AG04449 (cell line): ENCODE measurements at places on chromosomes 12 and 14.
A peak's percentile ranks its signal among the peaks of the same experiment; 100 is the strongest.

DNA sequence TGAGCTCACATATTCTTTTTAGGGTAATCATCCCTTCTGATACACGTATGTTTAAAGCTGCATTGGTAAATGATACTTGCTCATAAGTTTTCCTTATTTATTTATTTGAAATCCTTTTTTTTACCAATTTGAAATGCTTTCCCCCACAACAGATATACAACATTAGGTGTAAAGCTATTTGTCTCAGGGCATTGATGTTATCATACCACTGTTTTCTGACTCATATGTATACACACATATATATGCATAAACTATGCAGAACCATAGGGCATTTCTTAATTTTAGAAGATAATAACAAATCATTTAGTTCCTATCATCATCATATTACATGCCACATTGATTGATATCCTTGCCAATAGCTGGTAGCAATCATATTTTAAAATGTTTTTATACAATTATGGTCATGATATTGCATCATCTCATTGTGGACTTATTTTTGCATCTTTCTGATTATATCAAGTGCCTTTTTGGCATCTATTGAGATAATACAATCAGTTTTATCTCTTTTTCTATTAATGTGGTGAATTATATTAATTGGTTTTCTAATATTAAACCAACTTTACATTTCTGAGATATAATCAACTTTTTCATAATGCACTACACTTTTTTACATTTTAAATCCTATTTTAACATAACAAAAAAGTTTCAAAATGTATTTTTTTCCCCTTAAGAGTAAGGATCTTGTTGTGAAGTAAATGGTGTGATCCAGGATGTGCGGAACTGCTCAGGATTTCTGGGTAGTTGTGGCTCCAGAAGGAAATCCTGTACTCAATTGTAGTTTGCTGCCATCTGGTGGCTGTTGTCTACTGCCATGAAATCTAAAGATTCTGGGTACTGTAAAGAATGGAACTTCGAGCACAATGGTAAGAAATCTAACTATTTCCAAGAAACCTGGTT, 16.7 kb downstream of the OR9K2 start:
- DNase-seq, result no peak

GRCh38 chr14:72621387-72622065, 272.4 kb downstream of the DPF3 start:
- DNase-seq, result no peak

DNA sequence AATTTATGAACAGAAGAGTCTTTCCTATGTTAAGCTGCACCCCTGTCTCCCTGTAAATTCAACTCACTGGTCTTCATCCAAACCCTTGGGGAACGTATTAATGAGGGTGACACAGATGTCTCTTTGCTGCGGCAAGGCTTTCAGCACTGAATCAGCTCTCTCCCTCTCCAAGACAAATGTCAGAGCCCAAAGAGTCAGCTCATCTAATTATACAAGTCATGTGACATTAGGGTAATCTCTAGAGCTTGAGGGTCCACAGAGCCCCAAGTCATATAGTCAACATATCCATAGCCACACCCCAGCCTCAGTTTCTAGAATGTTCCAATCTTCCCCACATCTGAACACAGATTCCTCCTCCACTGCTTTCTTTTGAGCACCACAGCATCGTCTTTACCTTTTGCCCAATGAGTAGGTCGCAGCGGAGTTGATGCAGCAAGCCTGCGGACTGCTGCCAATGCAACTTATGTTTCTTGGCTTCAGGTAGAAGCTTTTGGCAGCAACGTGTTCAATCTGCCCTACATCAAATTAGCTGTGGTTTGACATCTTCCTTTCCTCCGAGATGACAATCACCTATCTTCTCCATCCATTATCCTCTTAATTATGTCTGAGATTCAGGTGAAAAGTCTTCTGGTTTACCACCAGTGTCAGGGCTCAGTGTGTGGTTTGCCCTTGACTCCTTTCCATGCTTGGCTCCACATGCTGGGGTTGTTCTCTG, 5.3 kb downstream of the BATF start:
- no peak for DNase-seq

DNA sequence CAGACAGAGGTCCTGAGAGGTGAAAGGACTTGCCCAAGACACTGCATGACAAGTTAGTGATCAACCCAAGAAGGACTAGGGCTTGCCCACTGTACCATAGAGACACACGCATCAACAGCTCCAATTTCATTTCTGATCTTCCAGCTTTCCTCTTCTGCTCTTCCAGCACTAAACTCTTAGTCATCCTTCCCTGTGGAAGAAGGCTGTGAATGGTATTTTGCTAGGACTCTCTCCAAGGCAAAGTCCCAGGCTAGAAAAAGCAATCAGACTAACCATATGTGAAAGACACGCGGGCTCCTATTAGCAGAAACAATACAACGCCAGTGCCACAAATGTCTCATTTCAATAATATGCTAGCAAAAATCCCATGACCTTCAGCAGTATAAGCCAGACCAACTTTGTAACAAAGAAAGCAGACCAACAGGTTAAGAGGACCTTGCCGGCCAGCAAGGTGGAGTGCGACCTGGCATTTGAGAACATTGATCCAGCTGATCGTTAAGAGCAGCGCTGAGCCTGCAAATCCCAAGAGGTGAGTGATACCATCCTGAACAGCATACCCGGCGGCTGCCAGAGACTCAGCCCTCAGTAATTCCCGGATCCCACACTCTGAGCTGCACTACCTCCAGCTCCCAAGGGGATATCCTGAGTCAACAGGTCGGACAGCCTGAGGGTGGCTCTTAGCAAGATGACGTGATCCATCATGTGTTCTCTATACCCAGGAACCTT, 132.5 kb downstream of the FOXN3 start:
- DNase-seq, result no peak

- DNase-seq, result peak; percentile 99
Observed at GRCh38 chr14:54773171-54774006, 129.2 kb downstream of the GCH1 start.

GRCh38 chr12:32032205-32032810, 73.1 kb downstream of the RESF1 start:
- no peak for DNase-seq

DNA sequence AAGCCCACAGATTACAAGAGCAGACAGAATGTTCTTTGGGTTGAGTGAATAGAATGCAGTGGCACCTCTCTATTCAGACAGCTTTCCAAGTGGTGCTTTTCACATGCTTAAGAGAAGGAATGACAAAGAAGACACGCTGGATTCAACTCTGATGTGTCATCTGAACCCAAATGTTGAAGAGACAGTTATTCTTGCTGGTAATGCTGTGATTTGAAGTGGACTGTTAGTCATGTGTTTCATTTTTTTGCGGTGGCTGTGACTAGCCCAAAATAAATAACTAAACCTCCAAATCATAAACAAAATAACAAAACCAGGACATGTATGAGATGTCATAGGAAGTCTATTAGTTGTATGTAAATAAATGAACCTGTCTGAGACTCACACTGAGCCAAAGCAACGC, 391.8 kb upstream of the PRICKLE1 start:
- no peak for DNase-seq

- no peak for DNase-seq
Observed at GRCh38 chr14:99516871-99517642, 35.8 kb downstream of the CCNK start.

DNA sequence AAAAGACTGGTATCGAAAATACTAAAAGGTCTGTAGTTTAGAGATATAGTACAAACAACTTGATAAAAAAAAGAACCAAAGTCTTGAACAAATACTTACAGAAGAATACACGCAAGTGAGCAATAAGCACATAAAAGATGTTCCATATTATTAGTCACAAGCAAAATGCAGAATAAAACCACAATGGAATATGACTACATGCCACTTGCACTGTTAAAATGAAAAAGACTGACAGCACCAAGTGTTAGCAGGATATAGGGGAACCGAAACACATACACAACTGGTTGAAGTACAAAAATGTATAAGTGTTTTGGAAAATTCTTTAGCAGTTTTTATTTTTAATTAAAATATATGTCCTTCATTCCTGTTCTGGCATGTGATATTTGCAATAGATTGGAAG, 3.6 kb downstream of the CLEC2A start:
- DNase-seq, result no peak

- DNase-seq, result no peak
Observed at GRCh38 chr14:51323492-51323891, 83.4 kb downstream of the TMX1 start.

- no peak for DNase-seq
Observed at GRCh38 chr12:25557830-25558436, 4.8 kb upstream of the LMNTD1 start.

DNA sequence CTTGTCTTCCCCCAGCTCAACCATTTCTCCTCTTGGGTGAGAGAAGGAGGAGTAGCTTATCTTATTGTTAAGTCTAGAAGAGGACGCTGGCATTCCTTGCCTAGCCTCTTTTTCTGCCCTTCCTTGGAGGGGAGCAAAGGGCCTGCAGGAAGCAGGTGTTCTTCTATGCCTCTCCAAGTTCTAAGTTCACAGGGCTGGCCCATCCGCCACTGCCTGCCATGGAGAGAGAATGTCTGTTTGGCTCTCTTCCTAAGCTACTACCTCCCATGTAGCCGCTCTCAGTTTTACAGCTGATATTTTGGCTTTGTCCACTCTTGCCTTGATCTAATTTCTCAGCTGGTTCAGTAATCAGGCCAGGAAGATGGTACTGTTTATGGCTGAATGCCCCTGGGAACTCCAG, 201.2 kb downstream of the NTF3 start:
- no peak for DNase-seq

- DNase-seq, result no peak
Observed at GRCh38 chr14:84282618-84283017, 1247.3 kb upstream of the FLRT2 start.

GRCh38 chr12:52166672-52167071, 25.1 kb downstream of the KRT80 start:
- DNase-seq, result no peak

- DNase-seq, result no peak
Observed at GRCh38 chr12:71061451-71061850, 96.3 kb downstream of the TSPAN8 start.

DNA sequence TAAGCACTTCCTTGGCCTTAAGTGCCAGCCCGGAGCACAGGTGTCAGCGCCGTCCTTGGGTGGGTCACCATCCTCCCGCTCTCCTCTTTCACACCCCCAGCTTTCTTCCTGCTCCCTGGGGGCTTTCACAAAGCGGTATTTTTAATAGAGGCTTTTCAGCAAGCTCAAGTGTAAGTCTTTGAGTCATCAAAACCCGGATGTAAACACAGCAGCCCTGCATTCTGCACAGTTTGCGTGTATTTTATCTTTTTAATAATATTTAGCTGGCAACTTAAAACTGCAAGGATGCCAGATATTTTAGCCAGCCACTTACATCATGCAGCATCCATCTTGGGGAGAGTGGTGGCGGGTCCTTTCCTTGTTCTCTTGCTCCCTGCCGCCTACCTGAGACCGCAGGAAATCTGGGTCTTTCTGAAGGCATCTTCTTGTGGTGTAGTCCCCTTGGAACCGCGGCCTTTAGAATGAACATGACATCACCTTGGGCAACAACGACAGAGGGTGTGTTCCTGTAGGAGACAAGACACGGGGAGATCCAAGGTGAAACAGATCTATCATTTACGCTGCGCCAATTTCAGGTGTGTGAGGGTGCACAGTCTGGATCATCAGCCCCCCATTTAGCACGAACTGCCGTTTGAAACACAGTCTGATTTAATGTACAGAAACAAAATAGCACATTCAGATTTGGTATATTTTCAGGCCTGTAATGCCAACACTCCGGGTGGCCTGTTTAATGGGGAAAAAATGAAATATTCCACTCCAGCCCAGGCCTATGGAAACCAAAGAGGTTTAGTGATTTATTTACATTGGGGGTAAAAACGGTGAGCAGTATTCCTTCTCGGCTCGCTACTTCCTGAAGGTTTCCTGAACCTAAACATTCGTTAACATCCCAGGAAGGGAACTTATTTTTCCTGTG, 12.5 kb upstream of the IRF2BPL start:
- no peak for DNase-seq

GRCh38 chr12:47816403-47817271, 3.1 kb downstream of the HDAC7 start:
- DNase-seq, result no peak

- no peak for DNase-seq
Observed at GRCh38 chr14:87034680-87035079, 958.3 kb downstream of the GALC start.

DNA sequence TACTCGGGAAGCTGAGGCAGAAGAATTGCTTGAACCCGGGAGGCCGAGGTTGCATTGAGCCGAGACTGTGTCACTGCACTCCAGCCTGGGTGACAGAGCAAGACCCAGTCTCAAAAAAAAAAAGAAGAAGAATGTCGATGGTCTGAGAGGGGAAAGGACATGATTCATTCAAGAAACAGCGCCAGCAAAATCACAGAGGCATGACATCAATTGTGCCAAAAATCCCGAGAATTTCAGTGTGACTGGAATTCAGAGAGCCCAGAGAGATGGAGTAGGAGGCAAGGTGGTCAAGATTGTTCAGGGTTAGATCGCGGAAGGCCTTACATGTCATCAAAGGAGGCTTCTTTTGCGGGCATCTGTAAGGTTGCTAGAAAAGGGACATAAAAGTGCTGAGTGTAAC, 483.3 kb downstream of the VRK1 start:
- DNase-seq, result no peak

- DNase-seq, result peak; percentile 9
Observed at GRCh38 chr14:94542111-94542810, 19.0 kb upstream of the SERPINA4 start.

DNA sequence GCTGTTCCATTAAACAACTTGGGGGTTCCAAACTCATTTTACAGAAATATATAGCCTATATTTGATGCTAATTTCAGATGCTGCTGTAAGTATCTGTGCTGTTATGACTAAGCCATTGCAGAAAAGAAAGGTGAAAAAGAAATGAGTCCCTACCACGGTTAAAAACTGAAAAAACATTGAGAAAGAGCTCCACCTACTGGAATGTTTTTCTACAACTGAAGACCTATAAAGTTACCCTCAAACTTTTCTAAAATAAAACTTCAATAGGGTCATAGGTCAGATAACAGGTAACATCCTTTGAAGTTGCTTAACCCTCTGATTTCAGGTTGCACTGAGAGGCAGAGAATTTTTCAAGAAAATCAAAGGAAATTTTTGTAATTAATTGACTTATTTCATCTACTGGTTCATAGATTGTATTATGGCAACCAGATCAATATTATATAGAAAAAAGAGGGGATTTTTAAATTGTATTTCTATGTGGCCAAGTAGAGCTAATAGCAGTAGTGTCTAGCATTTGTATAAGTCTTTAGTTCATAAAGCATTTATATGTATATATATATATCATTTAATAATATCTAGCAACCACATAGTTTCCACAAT, 279.9 kb downstream of the RPS29 start:
- no peak for DNase-seq

GRCh38 chr12:109715310-109716091, 1.9 kb downstream of the FAM222A start:
- no peak for DNase-seq

- no peak for DNase-seq
Observed at GRCh38 chr14:75979071-75979571, 2.7 kb downstream of the TGFB3 start.

- DNase-seq, result no peak
Observed at GRCh38 chr12:78359520-78359919, 505.1 kb upstream of the SYT1 start.

- DNase-seq, result no peak
Observed at GRCh38 chr12:91205811-91206210, 23.2 kb upstream of the DCN start.

- no peak for DNase-seq
Observed at GRCh38 chr14:102971314-102971713, 48.9 kb downstream of the AMN start.
